ENCODE measurements at places on chromosomes 16 and 17.
A peak's percentile ranks its signal among the peaks of the same experiment; 100 is the strongest.

DNA sequence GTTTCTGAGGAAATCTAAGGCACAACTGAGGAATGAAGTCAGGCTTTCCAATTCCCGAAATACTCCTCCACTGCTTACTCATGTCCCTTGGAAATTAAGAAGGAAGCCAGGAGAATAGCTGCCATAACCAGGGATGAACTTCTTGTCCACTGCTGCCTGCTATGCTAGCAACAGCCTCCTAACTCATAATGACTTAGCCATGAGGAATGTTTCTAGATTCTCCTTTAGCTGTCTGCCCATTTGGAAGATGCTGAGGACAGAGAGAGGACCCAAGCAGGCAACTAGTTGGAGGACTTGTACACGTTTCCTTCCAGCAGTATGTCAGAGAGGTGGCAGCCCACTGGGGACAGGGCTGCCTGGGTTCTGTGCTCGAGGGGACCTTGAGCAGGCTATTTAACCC is 939 bp upstream of the CCL2 start:
- no peak for DNase-seq

- DNase-seq: no peak
Observed at GRCh38 chr16:13231365-13231764, 330.0 kb downstream of the SHISA9 start.

- no peak for DNase-seq
Observed at GRCh38 chr17:77817953-77818352, 140.6 kb upstream of the TNRC6C start.

- no peak for DNase-seq
Observed at GRCh38 chr16:11980136-11980844, 3.8 kb downstream of the SNX29 start.

GRCh38 chr17:8421571-8421970 is 14.1 kb upstream of the NDEL1 start:
- DNase-seq: no peak

DNA sequence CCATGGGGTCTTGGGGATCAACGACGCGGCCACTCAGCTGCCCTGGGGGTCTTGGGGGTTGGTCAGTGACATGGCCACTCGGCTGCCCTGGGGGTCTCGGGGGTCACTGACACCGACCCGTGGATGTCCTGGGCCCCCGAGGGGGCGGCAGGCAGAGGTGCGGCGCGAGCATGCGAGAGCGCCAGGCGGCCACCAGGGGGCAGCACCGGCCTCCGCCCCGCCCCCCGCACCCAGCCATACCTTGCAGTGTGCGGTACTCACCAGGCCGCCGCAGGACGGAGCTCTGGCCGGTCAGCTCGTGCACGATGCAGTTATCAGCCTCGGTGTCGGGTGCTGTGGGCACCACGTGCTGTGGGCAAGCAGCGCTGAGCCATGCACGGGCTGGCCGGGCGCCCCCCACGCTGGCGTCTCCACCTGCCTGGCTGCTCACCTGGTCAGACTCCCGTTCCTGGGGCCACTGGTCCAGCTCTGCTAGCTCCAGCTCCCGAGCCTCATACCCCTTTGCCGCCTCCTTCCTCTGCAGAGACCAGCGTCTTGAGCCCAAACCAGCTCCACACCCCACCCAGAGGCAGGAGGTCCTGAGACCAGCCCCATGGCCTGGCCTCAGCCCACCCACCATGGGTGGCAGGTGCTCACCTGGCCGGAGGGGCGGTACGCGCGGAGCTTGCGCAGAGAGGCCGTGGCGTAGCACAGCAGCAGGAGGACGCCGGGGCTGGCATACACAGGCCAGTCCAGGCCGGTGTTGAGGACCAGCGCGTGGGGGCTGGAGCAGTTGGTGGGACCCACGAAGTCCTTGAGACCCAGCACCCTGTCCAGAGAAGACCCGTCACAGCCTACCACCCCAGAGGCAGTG is 31.2 kb downstream of the CTU2 start:
- peak; percentile 63 for DNase-seq

GRCh38 chr16:9077091-9077809 is 14.2 kb upstream of the HAPSTR1 start:
- no peak for DNase-seq

- DNase-seq: no peak
Observed at GRCh38 chr17:50611634-50612033, 23.0 kb upstream of the ABCC3 start.

- DNase-seq: no peak
Observed at GRCh38 chr16:58753711-58754134, 19.6 kb upstream of the GOT2 start.

GRCh38 chr16:87669672-87670071 is 67.4 kb downstream of the JPH3 start:
- no peak for DNase-seq

DNA sequence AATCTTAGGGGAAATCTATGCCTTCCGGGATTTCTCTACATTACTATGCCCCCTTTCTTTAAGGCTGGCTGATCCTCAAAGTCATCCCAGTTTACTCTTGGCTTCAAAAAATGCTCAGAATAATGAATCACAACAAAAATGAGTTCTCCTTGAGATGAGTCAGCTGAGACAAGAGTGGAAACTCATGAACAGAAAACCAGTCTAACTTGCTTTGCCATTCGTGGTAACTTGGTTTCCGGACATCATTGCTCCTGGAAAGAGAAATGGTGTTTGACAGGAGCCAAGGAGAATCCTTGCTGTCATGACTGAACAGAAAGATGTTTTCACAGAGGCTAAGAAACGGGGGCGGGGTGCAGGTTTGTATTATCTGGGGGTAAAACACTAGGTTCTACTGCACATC is 435.6 kb upstream of the DYNLRB2 start:
- DNase-seq: no peak

DNA sequence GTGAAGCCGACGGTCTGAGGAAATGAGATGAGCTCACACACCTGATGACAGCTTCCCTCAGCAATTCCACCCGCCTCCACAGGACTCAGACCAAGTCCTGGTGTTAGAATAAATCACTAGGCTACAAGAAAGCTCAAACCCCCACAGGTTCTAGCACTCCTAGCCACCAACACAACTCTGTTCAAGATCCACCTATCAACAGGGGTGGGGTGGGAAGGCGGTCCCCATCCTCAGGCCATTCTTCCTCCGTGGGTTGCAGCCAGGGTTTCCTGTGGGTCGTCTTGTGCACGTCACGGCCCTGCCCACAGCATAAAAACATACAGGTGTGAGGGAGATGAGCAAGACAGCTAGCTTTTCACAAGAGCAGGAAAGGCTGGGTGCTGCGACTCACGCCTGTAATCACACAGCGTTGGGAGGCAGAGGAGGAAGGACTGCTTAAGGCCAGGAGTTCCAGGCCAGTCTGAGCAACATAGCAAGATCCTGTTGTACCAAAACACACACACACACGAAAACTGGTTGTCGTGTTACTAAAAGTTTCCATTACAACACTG is 81.1 kb downstream of the ANKRD11 start:
- DNase-seq: peak; percentile 91

- DNase-seq: peak; percentile 4
Observed at GRCh38 chr17:28004344-28004743, 38.1 kb upstream of the NLK start.

DNA sequence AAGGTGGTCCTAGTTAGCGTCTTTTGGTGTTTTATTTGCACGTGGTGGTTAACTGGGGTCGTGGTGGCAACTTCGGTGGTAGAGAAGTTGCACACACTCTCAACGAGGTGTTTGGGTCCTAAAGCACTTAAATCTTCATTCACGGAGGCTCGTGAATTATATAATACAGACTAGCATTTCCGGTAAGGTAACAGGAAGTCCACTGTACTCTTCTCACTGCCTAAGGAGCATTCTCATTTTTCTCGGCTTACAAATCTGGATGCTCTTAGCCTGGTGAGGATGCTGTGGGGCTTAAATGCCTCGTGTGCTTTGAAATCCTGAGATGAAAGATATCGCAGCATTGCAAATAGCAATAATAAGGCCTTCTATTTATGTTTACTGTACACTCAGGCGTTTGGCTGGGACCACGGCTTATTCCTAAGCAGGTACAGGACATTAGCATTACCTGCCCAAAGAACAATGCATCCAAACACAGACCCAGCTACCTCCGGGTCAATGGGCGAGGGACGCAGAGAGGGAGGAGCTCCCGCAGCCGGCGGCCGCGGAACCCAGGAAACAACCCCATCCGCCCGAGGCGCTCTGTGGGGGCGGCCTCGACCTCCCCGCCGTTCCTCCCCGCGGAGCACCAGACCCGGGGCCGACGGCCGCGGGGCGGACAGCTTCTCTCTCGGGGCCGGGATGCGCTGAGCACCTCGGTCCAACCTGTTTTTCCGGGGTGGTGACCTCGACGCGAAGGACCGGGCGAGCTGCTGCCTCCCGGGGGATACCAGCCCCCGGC is 856 bp downstream of the DNAJA2 start:
- peak; percentile 46 for DNase-seq

DNA sequence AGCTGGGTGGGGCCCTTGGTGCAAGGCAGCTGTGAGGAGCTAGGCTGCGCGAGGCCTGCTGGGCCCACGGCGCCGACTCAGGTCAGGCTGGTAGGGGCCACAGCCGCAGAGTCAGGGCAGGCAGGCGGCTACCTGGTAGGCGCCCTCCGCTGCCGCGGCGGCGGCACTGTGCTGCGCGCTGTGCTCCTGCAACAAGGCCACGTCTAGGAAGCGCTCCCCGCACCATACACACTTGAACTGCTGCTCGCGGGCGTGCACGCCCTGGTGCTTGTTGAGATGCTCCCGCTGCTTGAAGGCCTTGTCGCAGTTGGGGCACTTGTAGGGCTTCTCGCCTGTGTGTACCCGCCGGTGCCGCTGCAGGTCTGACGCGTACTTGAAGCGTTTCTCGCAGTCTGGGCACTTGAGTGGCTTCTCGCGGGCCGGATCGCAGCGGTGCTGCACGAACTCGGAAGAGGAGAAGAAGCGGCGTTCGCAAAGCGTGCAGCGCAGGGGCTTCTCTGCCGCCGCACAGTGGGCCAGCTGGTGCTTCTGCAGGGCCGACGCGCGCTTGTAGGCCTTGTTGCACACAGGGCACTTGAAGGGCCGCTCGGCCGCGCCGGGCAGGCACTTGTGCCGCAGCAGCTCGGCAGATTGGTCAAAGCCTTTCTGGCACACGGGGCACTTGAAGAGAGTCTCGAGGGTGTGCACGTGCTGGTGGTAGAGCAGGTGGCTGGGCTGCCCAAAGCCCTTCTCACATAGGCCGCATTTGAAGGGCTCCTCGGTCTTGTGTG is 3.9 kb downstream of the ZNF319 start:
- DNase-seq: no peak

DNA sequence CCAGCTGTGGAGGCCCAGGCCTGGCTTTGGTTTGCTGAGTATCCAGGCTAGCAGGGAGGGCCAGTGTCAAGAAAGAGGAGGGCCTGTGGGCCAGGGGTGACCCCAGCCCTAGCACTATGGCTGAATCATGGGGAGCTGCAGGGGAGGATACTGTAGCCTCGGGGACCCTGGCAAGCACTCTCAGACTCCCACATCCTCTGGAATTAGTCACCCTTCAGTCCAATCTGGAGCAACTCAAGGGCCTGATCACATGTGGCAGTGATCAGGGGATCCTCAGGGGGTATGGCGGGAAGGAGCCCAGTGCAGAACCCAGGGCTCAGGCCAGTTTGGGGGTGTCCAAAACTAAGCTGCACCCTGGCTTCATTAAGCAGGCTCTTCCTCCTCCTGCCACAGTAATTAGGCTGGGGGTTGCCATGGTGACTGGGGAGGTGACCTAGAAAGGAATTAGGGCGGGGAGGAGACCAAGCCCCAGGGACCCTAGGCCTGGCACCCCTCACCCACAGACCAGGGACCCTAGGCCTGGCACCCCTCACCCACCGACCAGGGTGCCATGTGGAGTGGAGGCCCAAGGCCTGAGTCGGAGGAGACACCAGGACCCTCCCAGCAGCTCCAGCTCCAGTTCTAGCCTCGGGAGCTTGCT is 5.8 kb downstream of the NLGN2 start:
- no peak for DNase-seq

DNA sequence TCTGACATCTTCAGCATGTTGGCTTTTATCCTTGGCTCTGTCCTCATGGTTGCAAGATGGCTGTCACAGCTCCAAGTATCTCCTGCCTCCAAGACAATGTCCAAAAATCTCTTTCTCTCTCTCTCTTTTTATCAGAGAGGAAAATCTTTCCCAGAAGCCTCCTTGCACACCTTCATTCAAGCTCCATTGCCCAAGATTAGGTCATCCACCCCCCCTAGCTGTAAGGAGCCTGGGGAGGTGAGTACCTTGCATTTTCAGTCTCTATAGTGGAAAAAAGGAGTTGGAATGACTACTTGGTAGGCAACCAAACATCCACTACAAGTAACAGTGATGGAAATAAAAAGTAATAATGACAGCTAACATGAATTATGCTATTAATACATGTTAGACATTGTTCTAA is 22.0 kb upstream of the NSMCE1 start:
- no peak for DNase-seq

GRCh38 chr17:43931062-43931571 is 11.2 kb downstream of the PPY start:
- DNase-seq: no peak
